ENCODE measurements at places on chromosomes 16 and 17.

GRCh38 chr17:18854956-18855355 lies 3.0 kb upstream of the PRPSAP2 start:
- DNase-seq: no peak

DNA sequence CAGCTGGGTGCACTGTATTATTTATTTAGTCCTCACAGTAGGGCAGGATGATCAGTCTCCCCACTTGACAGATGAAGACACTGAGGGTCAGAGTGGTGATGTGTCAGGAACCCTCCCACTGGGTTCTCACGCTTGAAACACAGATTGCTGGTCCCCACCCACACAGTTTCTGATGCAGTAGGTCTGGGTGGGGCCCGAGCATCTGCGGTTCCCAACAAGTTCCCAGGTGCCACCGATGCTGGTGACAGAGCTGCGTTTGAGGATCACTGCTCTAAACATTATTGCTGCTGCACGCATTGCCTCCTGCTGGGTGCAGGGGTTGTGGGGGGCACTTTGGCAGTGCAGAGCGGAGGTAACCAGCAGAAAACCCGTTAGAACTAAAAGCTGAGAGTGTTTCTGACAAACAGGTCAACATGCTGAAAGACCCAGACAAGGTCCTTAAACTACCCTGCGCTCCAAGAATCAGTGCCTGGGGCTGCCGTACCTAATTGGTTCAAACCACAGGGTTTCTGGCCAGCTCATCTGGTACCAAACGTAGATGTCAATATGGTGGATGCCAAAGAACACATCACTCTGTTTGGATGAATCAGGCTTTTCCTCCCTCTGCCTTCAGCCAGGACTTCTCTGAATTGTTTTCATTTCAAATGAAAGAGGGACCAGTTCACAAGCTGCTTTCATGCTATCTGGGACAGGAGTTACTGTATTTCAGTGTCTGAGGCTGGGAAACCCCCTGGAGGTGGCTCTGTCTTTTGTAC lies 76.0 kb downstream of the ABCC1 start:
- peak; percentile 55 for DNase-seq

DNA sequence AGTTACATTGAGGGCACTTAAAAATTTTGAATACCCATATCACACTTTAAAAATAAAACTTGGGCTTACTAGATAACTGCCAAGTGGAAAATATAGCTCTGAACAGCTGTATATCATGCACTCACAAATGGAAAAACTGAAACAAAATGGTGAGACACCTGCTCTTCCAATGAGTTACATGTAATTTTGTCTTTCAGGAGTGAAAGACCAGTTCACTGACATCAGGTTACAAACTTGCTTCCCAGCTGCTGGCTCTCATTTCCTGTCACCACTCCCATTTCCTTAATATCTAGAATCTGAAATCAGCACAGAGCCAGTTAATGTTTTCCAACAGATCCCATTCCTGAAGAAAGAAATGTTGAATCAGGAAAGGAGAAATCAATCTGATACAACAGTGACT lies 10.8 kb downstream of the CSNK2A2 start:
- DNase-seq: no peak

- DNase-seq: no peak
These were observed 28.0 kb downstream of the SRCIN1 start for GRCh38 chr17:38577645-38578173.

DNA sequence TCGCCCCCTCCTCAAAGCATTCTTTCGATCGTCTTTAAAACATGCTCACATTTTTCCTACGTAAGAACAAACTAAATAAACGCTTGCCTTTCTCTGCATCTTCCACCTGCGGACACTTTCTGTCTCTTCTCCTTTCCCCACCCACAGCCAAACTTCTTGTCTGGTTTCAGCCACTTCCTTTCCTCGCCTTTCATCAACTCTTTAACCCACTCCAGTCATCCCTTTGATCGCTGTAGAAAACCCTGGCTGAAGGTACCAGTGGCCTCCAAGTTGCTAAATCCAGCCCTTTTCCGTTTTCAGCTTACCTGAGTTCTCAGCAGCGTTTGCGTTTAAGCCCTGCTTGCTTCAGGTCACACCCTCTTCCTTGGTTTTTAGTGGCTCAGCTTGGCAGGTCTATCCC lies 483 bp downstream of the RPA1 start:
- DNase-seq: peak; percentile 18

All from T-helper 2 cell treated with Interferon-gamma antibody and Interleukin-4, amounts not matched to agents 5 μg/mL and 100 μg/mL, for 36 hours (primary cell).